ENCODE measurements at places on chromosomes 1 and 21.

DNA sequence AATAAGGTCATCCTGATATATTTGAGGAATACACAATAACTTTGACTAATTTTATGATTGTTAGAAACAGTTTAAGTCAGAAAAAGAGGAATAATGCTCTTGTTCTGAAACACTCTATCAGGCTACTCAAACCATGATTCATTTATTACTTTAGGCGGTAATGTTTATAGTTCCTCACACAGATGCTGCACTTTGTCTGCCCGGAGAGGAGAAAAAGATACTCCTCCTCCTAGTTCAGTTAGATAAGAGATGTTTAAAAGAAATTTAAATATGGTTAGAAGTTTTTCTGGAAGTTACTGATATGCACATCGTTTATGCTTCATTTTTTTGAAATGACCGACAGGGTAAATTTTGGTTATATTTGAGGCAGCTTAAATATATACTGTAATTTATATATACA is 103.0 kb downstream of the ZMYM4 start:
- no peak for DNase-seq

DNA sequence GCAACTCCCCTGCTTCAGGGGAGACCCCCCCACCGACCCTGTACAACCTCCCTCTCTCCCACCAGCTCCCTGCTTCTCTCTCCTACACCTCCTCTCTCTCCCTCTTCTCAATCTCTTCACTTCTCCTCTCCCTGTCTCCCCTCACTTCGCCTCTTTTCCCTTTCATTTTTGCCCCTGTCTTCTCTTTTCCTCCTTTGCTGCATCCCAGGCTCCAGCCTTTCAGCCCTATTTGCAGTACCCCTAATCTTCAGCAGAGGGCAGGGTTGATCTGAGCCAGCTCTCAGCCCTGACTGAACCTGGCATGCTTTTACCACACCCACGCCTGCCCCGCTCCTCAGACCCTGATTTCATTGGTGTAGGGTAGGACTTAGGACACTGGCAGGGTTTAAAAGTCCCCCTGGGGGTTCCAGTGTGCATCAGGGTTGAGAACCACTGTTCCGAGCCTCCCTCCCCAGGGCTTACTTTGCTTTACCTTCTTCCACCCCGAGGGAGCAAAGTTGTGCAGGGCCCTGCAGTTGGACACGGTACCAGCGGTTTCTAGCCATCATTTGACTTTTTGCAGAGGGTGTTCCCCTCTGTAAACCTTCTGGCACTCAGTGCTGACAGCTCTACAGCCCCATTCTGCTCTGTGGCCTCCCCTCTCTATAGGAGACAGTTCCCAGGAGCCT is 67.3 kb upstream of the CNTN2 start:
- DNase-seq = no peak

DNA sequence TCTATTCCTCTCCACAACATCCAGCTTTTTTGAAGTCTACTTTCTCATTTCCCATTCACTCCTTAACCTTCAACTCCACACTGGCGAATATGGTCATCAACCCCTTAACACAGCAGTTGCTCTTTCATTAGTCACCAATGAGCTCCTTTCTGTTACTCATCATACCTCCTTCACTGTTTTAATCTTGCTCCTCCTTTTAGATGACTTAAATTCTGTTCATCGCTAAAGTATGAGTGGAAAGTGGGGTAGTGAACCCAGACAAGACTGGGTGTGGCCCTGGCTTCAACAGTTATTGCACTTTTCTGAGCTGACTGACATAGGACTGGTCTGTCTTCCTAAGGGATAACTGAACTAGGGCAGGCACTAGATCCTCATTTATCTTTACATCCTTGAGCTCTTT is 51.3 kb downstream of the AKT3 start:
- DNase-seq = no peak

DNA sequence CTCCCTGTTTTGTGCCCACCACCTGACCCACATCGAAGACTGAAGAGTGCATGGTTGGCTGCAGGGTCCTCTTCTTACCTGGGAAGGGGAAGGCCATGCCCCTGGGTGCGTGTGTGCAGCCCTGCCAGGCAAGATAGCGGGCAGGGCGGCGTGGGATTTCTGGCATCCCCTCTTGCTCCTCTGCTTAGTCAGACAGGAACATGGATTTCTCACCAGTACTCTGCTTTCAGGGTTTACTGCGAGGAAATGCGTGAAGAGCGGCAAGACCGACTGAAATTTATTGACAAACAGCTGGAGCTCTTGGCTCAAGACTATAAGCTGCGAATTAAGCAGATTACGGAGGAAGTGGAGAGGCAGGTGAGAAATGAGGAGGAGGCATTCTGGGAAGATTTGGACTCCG is 15.5 kb upstream of the MIIP start:
- no peak for DNase-seq

- DNase-seq = no peak
Observed at GRCh38 chr1:84121360-84121759, 22.7 kb upstream of the PRKACB start.

GRCh38 chr1:157992031-157992832 is 1.2 kb upstream of the KIRREL1 start:
- DNase-seq = no peak

- DNase-seq = no peak
Observed at GRCh38 chr1:119648620-119649004, 546 bp upstream of the ZNF697 start.

GRCh38 chr1:31667065-31667785 is 22.5 kb upstream of the PEF1 start:
- no peak for DNase-seq

DNA sequence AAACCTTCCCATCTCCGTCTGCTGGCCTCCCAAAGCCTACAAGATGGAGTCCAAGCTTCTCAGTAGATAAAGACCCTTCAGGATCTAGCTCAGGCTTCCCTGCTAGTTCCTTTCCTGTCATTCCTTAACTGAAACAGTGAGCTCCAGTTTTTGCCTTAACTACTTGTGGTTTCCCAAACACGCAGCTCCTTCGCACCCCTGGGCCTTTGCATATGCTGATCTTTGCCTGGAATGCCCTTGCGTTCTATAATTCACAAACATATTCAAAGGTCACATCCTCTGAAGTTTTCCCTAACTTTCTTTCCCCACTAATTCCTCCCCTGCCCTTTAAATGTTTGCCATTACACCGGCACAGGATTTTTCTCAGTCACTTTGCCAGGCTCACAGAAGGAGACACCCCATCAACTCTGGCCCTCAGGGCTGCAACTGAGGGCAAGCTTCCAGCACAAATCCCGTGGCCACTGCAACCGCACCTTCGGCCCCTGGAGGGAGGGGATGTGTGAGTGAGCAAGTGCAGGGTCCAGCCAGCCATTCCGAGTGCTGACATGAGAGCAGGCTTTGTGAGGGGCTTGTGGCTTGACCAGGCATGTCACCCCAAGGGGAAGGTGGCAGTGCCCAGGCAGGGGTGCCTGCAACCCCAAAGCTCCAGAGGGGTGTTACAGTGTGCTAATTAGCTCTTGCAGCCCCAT is 41.3 kb downstream of the RAB3B start:
- DNase-seq = no peak

DNA sequence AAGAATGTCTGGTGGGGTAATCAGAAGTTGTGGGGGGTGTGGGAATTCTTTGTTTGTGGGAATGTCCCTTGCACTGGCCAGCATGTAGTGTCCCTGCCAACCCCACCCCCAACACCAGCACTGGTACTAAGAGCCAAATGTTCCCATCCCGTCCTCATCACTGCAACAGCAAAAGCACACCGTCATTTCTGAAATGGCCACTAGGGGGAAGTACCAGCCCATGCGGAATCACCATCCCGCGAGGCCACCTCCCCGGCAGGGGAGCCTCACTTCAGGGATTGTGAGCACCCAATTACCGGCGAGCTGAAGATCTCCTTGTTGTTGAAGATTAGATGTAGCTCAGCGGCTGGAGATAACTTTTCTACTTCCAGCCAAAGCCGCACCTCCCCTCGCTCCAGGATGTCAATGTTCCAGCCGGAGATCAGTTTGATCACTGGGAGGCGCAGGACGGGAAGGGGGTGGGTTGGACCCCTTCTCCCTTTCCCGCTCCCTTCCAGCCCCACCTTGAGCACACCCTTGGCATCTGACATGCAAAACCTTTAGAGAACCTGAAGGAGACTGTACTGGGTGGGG is 41.0 kb downstream of the MYOM3 start:
- peak; percentile 42 for DNase-seq

GRCh38 chr1:157457279-157457678 is 95.0 kb downstream of the FCRL5 start:
- DNase-seq = no peak

DNA sequence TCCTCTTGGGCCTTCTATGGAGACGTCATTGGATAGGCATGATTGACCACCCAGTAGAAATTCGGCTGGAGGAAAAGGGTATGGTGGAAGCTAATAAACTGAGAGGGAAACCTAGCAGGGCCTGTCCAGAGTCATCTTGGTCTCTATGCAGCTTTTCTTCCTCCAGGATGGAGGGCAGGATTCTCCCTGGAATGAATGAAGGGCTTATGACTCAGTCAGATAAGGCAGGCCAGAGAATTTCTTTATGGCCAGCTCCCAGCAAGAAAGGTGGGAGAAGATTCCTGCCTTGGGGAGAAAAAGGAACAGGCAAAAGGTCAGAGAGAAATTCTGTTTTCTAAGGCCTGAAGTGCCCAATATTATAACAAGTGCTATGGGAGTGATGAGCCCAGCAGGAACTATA is 17.1 kb downstream of the FBLIM1 start:
- DNase-seq = no peak

GRCh38 chr1:246157516-246157915 is 349.6 kb downstream of the SMYD3 start:
- peak; percentile 76 for DNase-seq

GRCh38 chr1:64572222-64572900 is 102.4 kb downstream of the CACHD1 start:
- DNase-seq = peak; percentile 24

DNA sequence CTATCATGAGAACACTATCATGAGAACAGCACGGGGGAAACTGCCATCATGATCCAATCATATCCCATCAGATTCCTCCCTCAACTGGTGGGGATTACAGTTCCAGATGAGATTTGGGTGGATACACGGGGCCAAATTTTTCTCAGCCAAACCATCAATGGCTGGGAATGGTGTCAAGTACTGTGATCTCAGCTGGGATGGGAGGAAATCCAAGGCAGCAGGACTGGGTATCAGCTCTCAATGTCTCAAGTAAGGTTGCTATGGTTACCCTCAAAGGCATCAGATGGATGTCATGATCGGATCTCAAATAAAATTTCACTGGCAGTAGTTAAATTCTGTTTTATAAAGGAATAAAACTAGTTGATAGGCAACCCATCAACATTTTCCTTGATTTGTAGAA is 399.0 kb downstream of the KCNT2 start:
- no peak for DNase-seq

- peak; percentile 6 for DNase-seq
Observed at GRCh38 chr1:231421546-231421970, 529 bp downstream of the EGLN1 start.

DNA sequence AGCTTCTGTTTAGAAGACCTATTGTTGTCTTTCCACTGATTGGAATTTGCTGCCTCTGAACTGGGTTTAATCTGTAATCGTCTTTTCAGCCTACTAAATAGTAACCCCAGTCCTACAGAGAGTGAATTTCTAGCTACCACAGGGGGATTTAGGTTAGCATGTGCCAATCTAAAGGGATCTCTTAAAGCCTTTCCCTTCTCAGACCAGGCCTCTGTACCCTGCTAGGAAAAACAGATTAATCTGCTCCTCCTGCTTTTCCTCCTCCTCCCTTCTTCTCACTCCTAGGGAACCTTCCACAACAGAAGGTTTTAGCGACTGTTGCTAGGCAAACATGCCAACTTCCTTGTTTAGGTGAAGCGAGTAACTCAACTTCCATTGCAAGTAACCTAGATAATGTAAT is 1.3 kb upstream of the RC3H1 start:
- DNase-seq = no peak

GRCh38 chr1:227869279-227869842 is 53.9 kb downstream of the PRSS38 start:
- no peak for DNase-seq

DNA sequence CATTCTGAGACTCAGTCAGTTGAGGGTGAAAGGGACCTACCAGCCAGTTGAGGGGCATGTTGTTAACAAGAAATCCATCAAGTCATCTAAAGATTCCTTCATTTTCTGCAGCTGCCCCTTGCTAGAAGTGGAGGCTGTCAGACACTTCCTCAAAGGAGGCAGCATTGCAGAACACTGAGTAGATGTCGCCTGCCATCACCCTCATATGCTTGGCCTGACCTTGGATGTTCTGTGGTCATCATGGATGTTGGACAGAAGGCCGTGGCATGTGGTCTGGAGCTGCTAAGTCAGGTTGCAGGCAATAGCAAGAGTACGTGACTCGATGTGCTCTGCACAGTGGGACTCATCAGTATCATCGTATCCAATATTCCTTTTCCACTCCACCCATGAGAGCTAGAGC is 70.6 kb downstream of the GATAD2B start:
- DNase-seq = no peak

DNA sequence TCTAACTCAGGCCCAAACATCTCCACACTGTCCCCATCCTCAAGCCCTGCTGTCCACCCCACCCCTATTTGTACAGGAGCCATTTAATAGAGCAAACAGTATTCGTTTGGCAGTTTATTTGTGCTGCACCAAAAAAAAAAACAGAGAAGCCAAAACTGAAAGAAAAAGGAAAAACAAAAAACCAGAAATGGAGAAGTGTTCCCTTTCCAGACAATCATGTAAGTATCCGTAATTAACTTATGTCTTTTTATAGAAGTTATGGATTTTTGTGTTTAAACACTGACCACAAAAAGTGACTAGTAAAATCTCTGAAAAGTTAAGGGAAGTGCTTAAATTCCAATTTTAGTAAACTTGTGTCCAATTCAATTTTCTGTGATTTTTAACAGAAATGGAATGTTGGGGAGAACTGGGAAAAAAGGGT is 40.4 kb upstream of the ZBTB18 start:
- DNase-seq = no peak

DNA sequence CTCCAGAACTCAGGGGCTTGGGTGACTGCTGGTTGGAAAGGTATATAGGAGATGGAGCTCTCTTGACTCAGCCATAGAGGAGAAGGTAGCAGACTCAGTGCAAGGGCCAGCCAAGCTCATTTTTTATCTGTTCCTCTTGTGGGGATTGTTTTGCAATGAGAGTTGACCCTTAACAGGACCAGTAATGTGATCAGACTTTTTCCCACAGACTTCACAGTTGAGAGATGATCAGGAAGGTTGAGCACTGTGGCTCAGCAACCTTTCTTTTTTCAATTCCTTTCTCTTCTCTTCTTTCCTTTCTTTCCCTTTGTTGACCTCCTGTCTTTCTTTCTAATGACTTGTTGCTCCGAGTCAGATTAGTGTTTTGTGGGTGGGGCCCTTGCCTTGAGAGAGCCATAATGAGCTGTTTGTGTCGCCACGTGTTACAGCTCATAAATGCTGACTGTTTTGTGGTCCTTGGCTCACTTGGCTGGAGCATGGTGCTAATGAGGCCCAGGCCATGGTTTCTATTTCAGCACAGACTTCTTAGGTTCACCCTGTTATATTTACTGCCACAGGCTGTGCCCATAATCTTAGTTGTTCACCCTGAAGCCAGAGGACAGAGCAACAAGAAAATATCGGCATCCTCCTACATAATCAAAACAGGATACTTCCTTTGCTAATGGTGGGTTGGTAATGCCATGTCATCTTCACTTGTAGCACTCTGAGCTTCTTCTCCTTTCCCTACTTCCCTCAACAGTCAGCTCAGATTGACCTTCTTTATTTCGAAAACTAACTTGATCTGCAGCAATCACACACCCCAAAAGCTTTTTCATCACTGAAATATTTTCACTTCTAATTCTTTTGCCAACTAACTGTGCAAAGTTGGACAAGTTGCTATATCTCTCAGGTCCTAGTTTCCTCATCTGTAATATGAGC is 13.9 kb downstream of the ADAM30 start:
- no peak for DNase-seq
